ENCODE measurements at places on chromosomes 12 and 14.

DNA sequence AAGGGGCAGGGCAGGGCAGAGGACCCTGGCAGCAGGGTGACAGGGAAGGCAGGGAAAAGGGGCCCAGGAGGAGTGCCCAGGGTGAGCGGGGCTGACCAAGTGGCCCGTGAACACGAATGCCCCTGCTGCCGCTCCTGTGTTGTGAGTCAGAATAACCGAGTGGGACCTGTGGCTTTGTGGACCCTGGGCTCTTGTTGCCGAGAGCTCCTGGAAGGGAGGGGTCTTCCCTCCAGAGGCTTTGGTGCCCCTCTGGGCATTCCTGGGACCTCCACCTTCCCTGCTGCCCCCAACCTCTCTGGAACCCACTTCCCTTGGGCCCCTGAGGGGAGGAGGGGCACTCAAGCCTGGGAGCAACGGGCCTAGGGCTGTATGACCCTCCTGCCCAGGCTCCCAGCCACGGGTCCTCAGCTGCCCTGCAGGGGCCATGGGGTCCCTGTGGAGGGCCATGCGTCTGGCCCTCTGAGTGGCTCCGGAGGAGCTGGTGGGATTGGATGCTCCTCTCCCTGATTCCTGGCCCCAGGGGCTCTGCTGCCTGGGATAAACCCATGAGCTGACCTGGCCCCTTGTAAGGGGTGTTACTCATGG is 319.4 kb downstream of the TMEM121 start:
- DNase-seq, result no peak

DNA sequence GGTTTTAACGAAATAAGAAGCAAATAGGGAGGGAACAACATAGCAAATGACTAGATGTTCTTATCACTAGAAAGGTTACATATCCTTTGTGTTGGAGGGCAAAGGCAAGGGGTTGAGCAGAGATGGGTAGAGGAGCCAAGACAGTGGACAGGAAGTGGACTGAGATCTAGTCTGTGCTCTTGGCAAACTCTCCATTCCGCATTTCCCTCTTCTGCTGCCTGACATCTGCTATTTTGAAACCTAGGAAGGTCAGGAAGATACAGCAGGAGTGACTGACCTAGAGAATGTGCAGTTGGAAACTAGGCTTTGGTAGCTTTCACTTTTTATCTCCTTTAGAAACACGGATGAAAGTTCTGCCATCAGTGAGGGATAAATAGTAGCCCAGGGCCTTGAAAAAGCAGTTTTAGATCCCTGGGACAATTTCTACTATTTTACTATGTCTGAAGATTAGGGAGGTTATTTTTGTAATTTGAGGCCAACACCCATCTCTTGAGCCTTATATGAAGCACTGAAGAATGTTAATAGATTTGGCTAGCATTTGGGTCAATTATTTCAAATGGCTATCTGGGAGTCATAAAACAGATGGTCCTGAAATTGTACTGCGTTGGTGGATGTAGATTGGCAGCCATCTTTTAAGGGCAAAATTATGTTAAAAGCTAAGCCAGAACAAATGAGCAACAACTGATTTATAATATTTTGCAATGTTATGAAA is 410.3 kb downstream of the PCNX1 start:
- no peak for DNase-seq

- DNase-seq, result no peak
Measured at GRCh38 chr12:120735181-120735580, 9.6 kb downstream of the ACADS start.

DNA sequence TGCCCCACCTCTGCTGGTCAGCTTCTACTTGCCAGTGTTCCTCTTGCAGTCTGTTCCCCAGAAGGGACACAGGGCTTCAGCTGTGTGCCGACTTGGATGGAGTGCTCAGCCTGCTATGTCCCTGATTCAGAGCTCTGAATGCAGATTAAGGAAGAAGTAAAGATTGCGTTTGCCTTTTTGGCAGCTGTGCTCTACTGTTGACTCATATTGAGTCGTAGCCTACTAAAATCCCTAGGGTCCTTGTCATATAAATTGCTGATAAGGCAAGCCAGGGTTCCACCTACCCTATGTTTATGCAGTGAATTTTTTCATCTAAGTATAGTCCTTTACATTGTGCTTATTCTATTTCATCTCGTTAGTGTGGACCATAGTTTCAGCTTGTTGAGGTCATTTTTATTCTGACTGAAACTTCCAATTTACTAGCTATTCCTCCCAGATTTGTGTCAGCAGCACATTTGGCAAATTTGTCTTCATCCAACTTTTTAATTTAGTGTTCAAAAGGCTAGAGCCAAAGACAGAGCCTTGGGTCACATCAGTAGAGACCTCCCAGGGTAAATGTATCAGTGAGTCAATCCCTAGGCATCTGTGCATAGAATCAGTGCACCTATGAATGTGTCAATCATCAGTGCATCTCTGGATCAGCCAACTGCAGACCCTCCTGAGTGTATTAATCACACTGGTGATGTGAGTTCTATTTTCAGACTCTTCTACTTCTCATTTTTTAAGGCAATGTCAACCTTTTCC is 31.9 kb downstream of the CACNA1C start:
- no peak for DNase-seq

GRCh38 chr12:58368001-58368400 is 426.6 kb downstream of the ATP23 start:
- DNase-seq, result no peak

DNA sequence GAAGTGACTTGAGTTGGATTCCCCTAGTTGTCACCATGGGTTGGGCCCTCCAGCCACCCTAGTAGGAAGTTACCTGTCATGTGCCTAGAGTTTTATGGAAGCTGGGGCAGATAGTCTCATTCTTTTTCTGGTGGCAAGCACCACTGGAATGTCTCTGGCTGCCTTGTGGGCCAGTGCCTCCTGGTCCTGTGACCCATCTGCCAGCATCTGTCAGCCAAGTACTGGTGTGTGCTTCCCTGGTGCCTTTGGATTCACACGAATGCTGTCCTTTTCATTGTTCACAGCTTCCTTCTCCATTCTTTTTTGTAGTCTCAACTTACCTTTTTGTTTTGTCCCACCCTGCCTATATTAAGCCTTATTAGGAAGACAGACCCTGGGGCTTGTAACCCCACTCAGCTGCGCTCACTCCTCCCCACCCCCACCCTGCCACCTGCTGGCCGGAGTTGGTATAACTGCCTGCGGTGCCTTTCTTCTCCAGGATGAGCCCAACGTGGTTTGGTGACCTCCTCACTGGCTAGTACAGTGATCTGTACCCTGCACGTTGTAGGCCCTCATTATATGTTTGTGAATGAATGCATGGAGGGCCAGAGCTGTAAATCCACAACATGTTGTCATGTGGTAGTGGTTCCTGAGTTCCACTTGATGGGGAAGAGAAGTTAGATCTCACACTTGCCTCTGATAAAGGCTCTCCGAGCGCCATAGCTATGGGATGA is 125.7 kb downstream of the TSPAN9 start:
- DNase-seq, result peak; percentile 31

DNA sequence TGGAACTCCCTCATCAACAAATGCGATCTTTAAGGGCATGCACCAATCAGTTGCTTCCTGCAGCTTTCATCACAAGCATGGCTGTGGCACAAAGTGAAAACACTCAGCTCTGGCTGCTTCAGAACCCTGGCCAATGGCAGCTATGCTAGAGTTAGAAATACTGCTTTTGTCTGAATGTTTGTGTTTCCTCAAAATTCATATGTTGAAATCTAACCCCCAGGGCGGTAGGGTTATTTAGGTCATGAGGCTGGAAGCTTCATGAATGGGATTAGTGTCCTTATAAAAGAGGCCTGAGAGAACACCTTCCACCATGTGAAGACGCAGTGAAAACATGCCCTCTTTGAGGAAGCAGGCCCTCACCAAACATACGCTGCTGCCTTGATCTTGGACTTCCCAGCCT is 453.9 kb downstream of the SNAPC1 start:
- DNase-seq, result no peak

GRCh38 chr12:6538420-6539313 is 4.3 kb downstream of the GAPDH start:
- DNase-seq, result no peak

DNA sequence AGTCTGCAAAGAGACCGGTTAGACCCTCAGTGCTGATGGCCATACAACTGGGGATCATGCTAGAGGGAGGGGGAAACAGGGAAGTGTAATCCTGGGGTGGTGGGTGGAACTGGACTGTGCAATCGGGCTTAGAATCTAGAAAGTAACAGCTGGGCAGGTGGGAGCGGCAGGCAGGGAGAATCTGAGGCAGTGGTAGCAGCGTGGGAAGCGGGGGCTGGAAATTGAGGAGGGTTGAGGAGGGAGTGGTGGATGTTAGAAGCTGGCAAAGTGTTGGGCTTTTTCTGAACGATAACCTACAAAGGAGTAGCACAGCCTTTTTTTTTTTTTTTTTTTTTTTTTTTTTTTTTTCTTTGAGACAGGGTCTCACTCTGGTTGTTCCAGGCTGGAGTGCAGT is 3.1 kb upstream of the IGFBP6 start:
- DNase-seq, result no peak

DNA sequence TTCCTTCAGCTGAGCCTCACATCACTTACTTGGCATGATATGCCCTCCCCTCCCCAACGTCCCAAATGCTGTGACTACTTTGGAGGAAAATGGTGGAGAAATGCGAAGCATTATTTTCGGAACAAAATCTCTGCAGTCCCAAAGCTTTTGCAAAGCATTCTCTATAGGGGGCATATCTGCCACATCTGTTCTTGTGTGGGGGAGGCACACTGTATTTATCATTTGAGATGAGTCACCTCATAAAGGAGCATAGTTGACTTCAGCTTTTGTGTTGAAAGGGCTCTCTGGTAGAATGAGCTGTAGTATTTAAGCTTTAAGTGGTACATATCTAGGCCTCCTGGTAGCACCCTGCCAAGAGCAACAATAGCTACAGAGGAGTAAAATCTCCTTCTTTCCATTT is 447.5 kb downstream of the ADAMTS20 start:
- DNase-seq, result no peak

DNA sequence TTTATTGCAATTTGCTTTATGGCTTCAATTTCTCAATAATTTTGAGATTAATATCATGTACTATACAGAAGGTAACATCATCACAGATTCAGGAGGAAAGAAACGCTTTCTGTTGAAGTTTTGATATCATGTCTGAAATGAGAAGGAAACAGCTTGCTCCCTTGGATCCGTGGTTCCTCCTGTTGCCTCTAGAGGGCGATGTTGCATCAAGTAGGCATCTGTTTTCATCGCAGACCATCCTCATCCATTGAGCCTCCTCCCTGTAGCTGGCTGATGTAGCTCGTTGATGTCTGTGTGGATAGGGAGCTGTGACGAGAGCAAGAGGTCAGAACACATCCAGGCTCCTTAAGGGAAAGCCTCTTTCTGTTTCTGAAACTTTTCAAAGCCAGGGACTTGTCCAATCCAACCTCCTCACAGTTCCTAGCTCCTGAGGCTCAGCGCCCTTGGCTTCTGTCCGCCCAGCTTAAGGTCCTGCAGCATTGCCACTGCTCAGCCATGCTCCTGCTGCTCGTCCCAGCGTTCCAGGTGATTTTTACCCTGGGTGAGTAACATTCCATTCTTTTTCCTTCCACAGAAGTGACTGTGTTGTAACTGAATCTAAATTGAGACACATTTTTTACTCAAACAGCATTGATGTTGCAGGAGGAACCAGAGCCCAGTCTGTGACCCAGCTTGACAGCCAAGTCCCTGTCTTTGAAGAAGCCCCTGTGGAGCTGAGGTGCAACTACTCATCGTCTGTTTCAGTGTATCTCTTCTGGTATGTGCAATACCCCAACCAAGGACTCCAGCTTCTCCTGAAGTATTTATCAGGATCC is 304.8 kb upstream of the OR4E1 start:
- peak; percentile 38 for DNase-seq

DNA sequence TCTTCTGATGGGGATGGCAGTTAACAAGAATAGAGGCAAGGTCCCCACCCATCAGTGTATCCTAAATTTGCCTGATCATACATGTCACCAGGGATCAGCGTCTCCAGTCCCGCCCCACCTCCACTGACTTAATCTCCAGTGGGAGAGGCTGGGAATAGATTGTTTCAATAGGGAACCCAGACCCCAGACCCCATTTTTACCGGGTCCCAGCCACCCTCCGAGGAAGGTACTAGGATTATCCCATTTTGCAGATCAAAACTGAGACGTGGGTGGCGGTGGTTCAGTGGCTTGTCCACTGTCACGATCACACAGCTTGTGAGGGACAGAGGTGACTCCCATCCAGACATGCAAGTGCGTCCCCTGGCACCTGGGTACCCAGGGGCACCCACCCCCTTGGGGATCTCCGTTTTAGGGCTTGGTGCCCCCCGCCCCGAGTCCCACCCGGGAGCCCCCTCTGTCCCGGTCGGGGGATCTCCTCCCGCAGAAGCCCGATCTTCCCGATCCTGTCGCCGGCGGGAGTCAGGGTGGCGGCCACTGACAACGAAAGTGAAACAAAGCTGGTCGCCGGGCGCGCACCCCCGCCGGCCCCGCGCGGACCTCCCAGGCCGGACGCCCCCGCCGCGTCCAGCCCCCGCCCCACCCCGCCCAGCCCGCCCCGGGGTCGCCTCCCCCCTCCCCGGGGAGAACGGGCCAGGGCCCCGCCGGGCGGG is 523 bp downstream of the WSB2 start:
- DNase-seq, result peak; percentile 67

DNA sequence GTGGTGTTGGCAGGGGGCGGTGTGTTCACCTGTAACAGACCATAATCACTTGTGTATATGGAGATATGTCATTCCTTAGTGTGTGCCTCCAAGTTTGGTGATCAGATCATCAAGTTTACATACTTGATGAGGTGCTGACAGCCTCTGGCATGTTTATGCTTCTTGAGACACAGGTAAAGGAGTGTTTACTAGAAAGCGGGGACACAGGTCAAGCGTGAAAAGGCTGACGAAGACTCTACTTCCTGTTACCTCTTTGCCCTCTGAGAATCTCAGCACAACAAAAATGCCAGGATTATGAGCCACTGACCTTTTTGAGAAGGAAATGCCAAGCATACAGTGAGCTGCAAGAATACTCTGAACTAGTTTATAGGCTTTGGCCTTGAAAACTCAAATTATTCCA is 29.6 kb downstream of the PRDM4 start:
- no peak for DNase-seq

DNA sequence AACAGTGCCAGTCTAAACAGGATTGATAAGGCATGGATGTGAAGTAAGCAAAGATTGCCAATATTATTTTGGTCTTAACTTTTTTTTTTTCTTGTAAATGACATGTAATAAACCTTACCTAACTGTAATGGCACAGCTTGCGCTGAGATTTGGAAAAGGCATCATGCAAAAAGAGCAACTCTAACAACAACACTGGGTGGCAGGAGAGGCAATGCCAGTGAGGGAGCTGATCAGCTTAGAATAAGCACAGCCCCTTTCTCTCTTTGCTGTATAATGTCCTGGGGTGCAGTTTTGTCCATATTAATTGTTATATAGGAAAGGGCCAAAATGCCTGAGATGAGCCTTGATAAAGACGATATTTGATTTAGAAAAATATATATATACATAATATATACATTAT is 1589.7 kb upstream of the FLRT2 start:
- no peak for DNase-seq

DNA sequence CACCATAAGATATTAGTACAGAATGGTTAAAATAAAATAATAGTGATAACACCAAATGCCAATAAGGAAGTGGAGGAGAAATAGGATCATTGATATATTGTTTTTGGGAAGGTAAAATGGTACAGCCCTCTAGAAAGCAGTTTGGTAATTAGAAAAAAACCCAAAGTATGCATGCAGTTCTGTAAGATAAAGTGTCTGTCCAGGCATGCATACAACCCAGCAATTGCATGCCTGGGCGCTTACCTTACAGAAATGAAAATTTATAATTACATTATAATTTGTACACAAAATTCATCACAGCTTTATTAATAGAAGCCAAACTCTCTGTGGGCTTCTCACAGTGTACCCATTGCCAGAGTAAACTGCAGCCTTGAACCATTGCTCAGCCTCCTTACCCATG is 124.7 kb downstream of the TTC6 start:
- DNase-seq, result no peak

- no peak for DNase-seq
Measured at GRCh38 chr14:24894583-24895242, 155.2 kb downstream of the STXBP6 start.

GRCh38 chr14:102373110-102373509 is 10.4 kb downstream of the TECPR2 start:
- no peak for DNase-seq
